IPS-NIHi11 (cell line): ENCODE measurements at places on chromosomes 3 and 15.

GRCh38 chr3:100609963-100610362 is 562 bp downstream of the ADGRG7 start:
- no peak for DNase-seq

- DNase-seq: no peak
These were observed 12.8 kb downstream of the KBTBD13 start for GRCh38 chr15:65089206-65089824.

- no peak for DNase-seq
These were observed 806.5 kb downstream of the OTOL1 start for GRCh38 chr3:162302983-162303624.

DNA sequence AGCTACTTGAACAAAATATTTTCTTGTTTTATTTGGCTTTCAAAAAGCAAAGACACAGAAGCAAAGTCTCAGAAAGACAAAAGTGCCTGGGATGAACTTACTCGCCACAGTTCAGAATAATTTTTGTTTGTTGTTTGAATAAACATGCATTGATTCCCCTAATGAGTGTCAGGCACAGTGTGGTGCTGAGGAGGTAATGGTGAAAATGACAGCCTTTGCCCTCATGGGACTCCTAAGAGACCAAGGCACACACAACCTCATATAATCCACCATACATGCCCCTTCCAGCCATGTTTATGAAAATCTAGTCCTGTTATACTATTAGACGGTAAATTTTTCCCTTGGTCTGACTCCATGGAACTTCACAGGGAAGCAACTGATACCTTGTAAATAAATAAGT is 2.5 kb downstream of the GOLIM4 start:
- no peak for DNase-seq

- no peak for DNase-seq
These were observed 5.1 kb downstream of the ABHD5 start for GRCh38 chr3:43695863-43696262.

- no peak for DNase-seq
These were observed 27.6 kb downstream of the OPA1 start for GRCh38 chr3:193620650-193621049.

DNA sequence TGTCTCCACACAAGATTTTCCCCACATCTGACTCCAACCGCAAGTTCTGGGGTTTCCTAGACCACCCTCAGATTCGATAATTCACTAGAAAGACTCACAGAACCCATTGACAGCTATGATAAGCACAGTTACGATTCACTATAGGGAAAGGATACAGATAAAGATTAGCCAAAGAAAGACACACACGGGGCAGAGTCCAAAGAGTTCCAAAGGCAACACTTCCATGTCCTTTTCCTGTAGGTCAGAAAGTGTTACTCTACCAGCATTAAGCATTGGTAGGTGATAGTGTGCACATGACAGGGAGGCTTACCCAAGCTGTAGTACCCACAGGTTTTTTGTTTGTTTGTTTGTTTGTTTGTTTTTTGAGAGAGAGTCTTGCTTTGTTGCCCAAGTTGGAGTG is 48.1 kb downstream of the PHLDB2 start:
- DNase-seq: no peak

DNA sequence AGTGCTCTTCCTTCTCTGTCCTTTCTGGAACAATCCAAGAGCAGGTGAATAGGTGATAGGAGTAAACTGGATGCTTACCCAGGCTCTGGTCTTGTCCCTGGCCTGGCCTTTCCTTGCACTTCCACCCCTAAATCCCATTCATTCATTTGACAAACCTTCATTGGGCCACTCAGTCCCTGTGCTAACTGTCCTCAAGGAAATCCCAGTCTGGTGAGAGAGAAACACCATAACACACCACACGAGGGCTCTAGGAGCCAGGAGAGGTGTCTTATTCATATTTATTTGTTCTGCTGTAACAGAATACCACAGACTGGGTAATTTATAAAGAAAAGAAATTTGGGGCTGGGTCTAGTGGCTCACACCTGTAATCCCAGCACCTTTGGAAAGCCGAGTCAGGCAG is 22.8 kb downstream of the EFCC1 start:
- no peak for DNase-seq

- peak; percentile 5 for DNase-seq
These were observed 4.4 kb downstream of the NAALADL2 start for GRCh38 chr3:174863488-174863887.

- no peak for DNase-seq
These were observed 23.0 kb downstream of the USP4 start for GRCh38 chr3:49316696-49317457.

GRCh38 chr15:40281801-40282146 is 1.1 kb downstream of the ANKRD63 start:
- no peak for DNase-seq

- no peak for DNase-seq
These were observed 384.7 kb downstream of the ZIC1 start for GRCh38 chr3:147793841-147794240.

DNA sequence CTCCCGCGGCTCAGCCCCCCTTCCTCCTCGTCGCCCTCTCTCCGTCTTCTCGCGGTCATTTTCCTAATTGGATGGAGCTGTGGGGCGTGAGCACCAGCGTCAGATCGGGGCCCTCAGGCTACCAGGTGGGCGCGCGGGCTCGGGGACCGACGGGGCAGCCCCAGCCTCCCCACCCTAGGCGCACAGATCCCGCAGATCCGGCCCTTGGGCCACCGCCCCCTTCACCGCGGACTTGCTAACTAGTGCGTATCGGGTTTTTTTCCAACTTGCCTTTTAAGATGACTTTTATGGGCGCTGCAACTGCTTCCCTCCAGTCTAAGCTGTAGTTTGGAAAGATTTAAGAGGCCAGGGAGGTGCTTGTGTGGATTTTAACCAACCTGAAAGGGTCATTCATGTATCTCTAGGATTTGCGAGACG is 1.3 kb downstream of the ZNF710 start:
- DNase-seq: peak; percentile 70

- no peak for DNase-seq
These were observed 328.5 kb upstream of the PPP2R3A start for GRCh38 chr3:135637013-135637412.

DNA sequence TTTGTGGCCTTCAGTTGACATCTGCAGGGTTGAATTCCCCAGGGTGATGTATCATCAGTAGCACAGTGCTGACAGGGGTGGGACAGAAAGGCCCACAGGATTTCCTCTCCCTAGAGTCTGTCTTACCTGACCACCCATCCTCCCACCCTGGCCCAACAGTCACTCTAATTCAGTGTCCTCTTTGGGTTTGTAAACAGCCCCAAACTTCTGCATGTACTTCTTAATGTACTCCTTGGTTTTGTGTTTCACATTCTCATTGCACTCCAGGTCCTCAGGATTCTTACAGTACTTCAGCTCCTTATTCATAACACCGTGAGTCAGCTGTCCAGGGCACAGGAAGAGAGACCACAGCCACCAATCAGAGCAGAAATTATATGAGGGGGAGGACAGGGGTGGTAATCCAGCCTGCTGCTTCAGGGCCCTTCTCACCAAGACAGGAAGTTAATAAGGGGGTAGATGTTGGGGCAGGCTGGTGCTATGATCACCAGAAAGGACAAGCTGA is 37.5 kb downstream of the NBEAL2 start:
- no peak for DNase-seq

- DNase-seq: no peak
These were observed 224.2 kb upstream of the CFAP20DC start for GRCh38 chr3:59273976-59274375.

DNA sequence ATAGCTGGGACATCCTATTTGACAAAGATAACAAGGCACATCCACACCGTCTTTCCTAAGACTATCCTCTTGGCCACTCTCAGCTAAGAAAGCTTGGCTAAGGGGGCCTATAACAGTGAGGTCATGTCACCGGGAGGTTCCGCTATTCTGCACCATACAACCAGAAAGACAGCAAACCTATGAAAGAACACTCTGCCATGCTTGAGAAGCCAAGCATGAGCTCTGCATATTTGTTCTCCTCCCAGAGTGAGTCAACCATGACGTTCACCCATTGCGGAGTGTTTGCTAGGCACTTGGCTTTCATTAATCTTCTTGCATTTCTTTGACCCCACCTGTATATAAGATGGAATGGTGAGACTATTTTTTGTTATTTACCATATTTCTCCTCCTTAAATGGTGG is 141.2 kb downstream of the GMNC start:
- peak; percentile 17 for DNase-seq

DNA sequence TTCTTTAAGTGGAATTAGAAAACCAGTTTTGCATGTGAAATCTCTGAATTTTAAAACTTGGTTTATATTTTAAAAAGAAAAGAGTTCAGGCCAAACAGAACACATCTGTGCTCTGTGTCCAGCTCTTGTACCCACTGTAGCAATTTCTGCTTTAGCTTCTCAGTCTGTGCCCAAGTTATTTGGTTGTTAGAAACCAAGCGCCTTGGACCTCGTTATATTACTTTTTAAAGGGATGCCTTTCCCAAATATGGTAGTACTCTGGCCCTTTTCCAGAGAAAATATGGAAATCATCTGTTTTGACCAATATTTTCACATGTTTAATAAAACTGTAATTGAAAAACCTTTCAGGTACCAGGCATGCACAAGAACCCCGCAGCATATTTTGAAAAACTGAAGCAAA is 27.3 kb downstream of the TGFBR2 start:
- DNase-seq: no peak

- DNase-seq: no peak
These were observed 40.7 kb downstream of the SERPINI1 start for GRCh38 chr3:167776066-167776685.

GRCh38 chr3:33547101-33547500 is 106.9 kb upstream of the UBP1 start:
- DNase-seq: no peak

DNA sequence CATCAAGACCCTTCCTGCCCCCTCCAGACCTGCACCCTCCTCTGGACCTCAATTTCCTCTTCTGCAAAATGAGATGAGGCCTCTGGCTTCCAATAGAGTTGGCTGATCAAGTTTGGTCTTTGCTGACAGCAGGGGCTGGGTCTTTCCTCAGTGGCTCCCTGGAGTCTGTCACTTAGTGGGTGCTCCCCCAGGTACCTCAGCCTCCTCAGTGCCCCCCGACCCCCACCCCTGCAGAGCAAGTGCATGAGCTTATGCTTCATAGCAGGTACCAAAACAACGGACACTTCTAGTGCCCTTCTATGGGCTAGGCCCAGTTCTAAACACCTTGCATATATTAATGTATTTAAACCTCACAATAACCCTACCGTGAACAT is 6.9 kb upstream of the PLXND1 start:
- DNase-seq: no peak

- DNase-seq: no peak
These were observed 176.1 kb downstream of the TBC1D2B start for GRCh38 chr15:77901251-77901881.

- DNase-seq: no peak
These were observed 98.1 kb downstream of the CADPS start for GRCh38 chr3:62777130-62777529.

DNA sequence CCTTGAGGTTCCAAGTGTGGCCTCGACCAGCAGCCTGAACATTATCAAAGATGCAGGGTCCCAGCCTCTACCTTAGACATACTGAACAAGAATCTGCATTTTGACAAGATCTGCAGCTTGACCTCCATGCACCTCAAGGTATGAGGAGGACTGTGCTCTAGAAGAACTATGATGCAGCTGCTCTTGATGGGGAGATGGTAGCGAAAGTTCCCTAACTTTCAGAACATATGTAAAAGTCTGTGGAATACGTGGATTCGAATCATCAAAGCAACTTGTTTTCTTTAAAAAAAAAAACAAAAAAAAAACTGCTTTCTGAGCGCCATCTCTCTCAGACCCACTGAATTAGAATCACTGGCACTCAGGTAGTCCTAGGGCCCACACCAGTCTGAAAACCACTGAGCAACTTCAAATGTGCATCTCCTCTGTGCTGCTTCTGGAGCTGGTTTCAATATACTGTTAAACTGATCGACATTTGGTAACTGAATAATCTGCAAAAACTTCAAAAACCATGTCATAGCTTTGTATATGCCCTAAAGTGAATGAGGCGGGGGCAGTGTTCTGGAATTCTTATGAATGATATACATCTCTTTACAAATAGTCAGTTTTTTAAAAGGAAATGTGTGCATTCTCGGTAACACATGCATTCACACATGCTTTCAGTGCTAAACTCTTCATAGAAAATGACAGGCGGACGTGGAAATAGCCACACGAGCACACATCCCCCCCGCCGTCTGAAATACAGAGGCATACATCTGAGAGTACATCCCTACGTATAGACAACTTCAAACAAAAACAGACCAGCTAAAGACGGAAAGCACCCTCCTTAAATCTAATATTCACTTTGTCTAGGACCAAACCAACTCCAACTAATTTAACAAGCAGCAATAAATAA is 128.8 kb downstream of the FOXP1 start:
- DNase-seq: no peak

DNA sequence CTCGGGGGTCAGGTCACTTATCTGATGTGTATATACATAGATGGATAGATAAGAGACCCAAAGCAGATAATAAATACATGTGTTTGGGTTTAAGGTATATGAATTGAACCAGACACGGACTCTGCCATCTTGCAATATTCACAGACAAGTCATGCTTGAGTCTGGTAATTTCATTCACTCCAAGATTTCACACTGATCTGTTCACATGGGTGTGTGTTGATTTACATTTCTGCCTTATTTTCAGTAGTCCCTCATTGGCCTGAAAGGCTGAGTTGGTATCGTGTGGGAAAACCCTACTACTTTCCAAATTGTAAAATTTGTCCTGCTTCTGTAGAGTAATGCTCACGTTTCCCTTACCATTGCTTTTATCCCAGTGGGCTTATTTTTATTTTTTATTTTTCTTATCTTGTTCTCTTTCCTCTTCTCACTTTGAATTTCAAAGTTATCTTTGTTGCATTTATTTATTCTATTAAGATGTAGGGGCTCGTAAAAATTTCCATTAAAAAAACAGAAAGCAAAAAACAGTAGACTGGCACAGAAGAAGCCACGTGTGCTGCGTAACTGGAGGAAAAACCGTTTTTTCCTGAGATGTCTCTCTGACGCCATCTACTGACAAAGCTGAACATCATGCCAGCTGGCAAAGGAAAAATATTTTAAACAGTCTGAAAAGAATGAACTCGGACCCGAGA is 10.8 kb upstream of the MFSD1 start:
- DNase-seq: peak; percentile 53

GRCh38 chr3:11349446-11349845 is 77.2 kb downstream of the ATG7 start:
- no peak for DNase-seq

- DNase-seq: no peak
These were observed 154.1 kb downstream of the FBLN2 start for GRCh38 chr3:13703071-13703470.

- DNase-seq: peak; percentile 60
These were observed 40.8 kb upstream of the ATP2B2 start for GRCh38 chr3:10546181-10546624.

- DNase-seq: no peak
These were observed 124.0 kb upstream of the STT3B start for GRCh38 chr3:31408720-31409119.

DNA sequence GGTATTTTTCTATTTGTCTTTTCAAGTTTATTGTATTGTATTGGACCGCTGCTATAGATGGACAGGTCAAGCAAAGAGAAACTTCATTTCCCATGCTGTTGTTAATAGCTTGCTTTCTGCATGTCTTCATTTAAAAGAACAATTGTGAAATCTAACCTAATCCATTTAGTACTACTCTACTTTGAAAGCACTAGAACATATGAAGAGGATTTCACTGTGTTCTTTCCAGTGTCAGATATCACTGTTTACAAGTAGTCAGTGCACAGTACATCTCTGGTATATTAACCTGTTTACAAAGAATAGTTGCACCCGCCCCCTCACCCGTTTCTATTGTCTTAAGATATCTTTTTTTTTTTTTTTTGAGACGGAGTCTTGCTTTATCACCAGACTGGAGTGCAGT is 21.8 kb upstream of the EDEM1 start:
- no peak for DNase-seq
